ENCODE measurements at places on chromosomes 7 and 10.

DNA sequence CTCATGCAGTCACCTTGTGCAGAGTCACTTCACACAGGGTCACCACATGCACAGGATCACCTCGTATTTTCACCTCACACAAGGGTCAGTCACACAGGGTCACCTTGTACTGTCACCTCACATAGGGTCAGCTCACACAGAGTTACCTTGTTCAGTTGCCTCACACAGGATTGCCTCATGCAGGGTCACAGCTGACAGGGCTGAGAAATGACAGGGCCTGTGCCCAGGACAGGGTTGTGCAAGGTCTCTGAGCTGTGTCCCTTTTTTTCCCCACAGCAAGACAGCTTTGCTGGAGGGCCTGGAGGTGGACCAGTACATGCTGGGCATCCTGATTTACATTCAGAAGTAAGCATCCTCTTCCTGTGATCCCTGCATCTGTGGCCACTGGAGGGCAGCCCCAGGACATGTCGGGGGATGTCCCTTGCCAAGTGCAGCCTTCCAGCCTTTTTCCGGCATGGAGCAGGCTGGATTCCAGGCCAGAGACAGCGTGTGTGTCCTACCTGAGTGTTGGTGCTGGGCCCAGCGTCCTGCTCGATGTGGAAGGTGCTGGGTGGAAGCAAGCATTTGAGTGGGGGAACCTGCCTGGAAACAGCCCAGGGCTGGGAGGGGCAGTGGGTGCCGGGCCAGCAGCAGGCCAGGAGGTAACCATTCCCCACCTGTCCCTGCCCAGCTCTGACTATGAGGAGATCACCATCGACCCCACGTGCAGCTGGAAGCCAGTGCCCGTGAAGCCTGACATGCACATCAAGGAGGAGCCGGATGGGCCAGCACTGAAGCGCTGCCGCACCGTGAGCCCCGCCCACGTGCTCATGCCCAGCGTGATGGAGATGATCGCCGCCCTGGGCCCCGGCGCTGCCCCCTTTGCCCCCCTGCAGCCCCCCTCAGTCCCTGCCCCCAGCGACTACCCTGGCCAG lies 16.3 kb downstream of the ZMIZ2 start:
- no peak for DNase-seq

GRCh38 chr10:25530306-25530705 lies 355.5 kb downstream of the GPR158 start:
- DNase-seq: no peak

GRCh38 chr10:68133523-68133922 lies 24.2 kb downstream of the MYPN start:
- no peak for DNase-seq

- DNase-seq: no peak
Observed at GRCh38 chr10:100138921-100139496, 46.8 kb downstream of the ERLIN1 start.

DNA sequence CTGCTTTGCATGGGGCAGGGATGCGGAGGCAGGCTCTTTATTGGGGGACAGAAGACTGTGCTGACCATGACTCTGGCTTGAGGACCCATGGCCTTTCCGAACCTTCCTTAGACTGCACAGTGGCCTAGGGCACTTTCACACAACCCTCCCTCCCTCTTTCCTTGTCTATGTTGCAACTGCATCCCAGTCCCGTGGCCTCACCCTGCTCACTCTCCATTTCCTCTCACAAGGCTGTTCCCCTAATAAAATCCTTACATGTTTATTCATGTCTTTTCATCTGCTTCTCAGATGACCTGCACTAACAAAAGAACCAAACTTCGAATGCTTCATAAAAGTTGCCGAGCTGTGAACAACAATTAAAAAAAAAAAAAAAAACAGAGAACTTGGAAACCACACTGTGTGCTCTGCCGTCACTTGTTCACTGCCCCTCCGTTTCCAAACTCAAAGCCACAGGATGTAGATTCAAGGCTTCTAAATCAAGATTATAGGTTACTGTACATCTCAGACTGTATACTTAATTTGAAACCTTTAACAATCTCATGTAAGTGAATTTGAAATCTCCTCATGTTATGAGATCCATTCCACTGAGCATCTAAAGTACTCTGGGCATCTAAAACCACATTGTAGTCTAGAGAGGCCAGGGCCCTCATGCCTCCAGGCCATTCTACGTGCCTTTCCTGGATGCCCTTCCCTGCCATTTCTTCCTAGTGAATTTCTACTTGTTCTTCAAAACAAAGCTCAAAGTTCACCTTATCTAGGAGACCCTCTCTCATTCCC lies 265.9 kb downstream of the SNX13 start:
- no peak for DNase-seq

- no peak for DNase-seq
Observed at GRCh38 chr7:139860090-139860775, 31.2 kb downstream of the TBXAS1 start.

DNA sequence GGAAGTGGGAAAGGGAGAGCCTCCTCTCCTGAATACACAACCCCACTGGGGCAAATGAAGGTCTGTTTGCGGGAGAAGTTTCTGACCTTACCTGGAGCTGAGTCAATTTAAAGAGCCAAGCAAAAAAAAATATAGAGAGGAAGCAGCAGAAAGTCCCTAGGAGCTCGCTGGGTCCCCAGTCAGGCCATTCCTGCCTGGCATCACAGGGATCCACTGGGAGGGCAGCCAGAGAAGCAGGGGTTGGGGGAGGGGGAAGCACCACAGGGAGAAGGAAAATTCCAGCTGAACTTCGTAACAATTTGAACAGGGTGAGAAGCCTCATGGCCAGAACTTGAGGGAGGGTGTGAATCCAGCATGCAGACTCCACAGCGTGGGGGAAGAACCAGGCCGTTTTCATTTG lies 298.7 kb downstream of the LRRTM3 start:
- no peak for DNase-seq

DNA sequence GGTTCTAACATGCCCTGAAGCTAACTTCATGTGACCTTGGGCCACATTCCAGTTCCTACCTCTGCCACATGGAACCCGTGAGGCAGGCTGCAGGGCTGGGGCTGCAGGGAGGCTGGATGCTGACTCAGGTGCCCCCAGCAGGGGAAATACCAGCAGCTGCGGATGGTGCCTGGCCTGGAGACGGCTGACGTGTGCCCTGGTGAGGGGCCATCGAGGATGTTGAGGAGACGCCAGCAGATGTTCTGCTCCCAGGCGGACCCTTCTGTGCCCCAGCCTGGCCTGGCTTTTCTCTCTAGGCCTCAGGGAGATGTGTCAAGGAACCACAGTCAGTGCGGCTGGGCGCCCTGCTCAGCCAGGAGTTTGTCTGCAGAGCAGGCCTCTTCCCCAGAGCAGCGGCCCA lies 8.8 kb downstream of the BAG3 start:
- no peak for DNase-seq

GRCh38 chr10:60952067-60952845 lies 8.3 kb upstream of the RHOBTB1 start:
- DNase-seq: no peak

Measured in activated CD4-positive, alpha-beta T cell treated with anti-CD3 and anti-CD28 coated beads, Interleukin-2, amount 50 U/mL, for 4 hours (primary cell).